DMS153 (cell line): ENCODE measurements at places on chromosomes 13 and 19.

GRCh38 chr19:40144151-40144550 is 47.1 kb upstream of the MAP3K10 start:
- no peak for DNase-seq

DNA sequence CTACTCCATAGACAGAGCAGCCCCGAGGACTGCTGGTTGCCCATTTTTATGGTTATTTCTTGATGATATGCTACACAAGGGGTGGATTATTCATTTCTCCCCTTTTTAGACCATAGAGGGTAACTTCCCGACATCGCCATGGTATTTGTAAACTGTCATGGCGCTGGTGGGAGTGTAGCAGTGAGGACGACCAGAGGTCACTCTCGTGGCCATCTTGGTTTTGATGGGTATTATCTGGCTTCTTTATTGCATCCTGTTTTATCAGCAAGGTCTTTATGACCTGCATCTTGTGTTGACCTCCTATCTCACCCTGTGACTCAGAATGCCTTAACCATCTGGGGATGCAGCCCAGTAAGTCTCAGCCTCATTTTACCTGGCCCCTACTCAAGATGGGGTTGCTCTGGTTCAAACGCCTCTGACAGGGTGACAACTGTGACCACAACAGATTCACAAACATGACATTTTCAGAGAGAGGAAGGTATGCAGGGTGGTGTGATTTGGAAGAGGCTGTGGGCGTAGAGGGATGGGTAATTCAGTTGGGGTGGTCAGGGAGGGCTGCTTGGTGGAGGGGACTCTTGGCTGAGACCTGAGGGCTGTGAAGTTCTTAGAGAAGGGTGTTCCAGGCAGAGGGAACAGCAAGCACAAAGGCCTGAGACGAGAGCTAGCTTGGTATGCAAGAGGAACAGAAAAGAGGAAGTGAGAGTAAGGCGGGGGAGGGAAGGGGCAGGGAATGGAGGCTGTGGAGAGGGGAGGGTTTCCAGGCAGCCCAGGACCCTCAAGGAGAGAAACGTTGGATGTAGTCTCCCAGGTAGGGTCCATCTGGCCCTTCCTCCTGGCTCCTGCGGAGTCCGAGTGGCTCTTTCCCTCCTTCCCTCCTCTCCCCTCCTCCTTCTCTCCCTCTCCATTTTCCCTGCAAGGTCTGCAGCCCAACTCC is 23.5 kb downstream of the FAM187B start:
- no peak for DNase-seq

DNA sequence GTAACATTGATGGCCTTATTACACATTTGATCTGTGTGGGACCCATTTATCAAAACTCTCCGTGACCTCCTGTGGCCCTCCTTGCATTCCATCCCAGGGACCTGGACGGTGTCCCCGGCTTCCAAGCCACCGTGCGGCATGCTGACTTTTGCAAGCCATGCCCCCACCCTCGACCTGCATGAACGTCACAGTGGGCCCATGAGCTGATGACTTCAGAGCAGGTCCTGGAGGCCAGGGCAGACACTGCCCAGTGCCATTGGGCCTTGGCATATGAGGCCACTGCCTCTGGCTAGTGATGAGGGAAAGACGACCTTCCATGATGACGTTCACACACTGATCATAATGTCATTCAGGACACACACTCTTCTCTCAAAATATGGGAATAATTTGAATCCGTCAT is 62.8 kb downstream of the RAB20 start:
- DNase-seq, result no peak

DNA sequence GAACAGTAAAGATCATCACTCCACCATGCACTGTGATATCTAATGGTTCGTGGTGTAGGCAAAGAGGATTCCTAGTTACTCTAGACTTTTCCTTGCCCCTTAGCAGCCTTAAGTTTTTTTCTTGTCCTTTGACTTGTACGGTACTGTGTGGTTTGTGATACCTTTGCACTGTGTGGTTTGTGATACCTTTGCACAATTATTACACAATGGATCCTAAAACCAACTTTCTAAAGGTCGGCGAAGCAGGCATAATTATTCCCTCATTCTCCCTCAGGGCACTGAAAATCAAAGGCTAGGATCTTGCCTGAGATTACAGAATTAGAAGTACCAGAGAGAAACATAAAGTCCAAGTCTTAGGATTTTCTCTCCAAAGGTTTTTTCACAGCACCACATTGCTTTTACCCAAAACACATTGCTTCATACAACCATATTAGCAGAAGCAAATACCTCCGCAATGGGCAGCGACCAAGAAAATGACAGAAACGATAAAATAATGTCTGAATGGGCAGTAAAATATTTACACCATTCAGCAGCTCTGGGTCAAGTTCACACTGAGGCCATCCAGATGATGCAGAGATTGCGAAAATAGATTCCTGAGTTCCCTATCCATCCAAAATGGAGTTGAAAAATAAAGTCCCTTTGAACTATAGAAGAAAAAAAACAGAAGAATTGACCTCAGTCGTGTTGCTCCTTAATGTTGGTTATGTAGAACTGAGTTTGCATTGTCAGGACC is 106.4 kb downstream of the FGF14 start:
- DNase-seq, result no peak

GRCh38 chr19:30406220-30407067 is 34.3 kb downstream of the ZNF536 start:
- DNase-seq, result no peak
